ENCODE measurements at places on chromosomes 7 and 10.

- DNase-seq = no peak
Observed at GRCh38 chr10:15196021-15196834, 27.7 kb upstream of the NMT2 start.

DNA sequence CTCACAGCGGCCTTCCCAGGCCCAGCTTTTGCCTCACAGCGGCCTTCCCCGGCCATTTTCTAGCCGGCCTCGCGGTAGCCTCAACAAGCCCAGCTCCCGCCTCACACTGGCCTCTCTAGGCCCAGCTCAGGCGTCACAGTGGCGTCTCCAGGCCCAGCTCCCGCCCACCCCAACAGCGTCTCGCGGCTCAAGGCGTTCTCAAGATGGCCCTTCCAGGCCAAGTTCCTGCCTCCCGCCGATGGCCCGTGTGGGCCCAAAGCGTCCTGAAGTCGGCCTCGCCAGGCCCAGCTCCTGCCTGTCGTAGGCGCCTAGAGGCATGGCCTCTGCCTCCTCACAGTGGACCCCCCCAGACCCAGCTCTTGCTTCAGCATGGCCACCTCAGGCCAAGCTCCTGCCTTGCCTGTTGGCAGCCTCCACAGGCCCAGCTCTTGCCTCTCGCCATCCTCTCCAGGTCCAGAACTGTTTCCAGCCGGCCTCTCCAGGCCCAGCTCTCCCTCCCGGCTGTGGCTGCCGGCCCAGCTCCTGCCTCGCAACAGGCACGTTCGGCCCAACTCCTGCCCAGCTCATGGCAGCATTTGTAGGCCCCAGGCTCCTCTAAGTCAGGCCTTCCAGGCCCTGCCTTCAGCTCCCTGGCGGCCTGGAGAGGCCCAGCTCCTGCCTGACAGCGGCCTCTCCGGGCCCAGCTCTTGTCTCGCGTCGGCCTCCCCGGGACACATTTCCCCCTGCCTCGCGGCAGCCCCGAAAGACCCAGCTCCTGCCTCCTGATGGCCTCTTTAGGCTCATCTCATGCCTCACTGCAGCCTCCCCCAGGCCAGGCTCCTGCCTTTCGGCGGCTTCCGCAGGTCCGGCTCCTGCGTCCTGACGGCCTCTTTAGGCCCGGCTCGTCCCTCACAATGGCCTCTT is 18.8 kb upstream of the TMEM248 start:
- DNase-seq = no peak

GRCh38 chr10:78312197-78313047 is 278.8 kb downstream of the RPS24 start:
- DNase-seq = no peak

DNA sequence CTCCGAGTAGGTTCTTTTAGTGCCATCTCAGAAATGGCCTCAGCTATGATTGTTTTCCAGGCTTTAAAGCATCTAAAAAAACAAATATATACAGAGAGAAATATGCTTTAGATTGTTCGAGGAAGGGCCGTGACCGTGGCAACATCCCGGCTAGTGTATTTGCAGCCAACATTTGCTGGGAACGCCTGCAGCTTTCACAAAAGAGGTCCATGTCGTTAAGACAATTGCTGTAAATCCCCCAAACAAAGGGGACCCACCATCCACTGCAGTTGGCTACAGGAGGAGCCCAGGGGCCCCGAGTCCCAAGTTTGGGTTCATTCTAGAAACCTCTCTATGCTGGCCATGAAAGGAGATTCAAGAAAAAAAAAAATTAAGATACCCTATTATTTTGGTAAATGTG is 152.8 kb upstream of the TCF7L2 start:
- DNase-seq = no peak

- no peak for DNase-seq
Observed at GRCh38 chr7:47866120-47866519, 82.1 kb downstream of the PKD1L1 start.

GRCh38 chr7:90692947-90693346 is 96.8 kb downstream of the CDK14 start:
- no peak for DNase-seq

DNA sequence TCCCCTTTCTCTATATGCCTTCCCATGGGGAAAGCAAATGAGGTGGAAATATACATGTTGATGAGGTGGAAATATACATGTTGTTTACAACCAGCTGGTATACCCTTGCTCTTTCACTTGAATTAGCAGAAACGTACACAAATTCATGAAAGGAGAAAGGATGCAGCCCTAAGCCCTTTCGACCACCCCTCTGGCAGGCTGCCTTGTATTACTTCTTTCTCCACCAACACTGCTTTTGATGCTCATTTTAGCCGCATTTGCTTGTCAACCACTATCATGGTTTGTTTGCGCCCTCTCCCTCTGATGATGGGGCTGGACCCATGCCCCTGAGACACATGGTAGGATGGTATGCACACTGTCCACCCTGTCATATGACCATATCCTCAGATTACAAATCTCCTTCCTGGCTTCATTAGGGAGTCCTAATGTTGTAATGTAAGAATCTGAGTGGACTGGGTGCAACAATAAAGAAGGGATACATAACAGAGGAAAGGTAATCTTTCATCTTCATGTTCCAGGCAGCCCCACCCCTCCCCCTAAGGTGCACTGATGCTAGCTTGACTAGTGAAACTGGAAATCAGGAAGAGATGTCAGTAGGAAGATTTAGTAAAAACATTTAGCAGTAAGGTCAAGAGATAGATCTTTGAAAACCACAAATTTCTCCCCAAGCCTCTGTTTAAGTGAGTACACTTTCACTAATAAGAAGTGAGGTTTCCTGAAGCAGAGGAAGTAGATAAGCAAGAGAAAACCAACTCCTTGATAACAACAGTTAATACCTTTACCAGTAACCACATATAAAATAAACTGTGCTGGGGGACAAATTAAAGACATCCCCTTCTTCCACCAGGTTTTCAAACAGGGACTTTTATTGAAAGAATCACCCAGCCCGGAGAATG is 536.8 kb upstream of the NRP1 start:
- no peak for DNase-seq

GRCh38 chr7:8592167-8592566 is 158.8 kb downstream of the NXPH1 start:
- DNase-seq = no peak

GRCh38 chr10:124831116-124831515 is 29.5 kb downstream of the ABRAXAS2 start:
- no peak for DNase-seq

DNA sequence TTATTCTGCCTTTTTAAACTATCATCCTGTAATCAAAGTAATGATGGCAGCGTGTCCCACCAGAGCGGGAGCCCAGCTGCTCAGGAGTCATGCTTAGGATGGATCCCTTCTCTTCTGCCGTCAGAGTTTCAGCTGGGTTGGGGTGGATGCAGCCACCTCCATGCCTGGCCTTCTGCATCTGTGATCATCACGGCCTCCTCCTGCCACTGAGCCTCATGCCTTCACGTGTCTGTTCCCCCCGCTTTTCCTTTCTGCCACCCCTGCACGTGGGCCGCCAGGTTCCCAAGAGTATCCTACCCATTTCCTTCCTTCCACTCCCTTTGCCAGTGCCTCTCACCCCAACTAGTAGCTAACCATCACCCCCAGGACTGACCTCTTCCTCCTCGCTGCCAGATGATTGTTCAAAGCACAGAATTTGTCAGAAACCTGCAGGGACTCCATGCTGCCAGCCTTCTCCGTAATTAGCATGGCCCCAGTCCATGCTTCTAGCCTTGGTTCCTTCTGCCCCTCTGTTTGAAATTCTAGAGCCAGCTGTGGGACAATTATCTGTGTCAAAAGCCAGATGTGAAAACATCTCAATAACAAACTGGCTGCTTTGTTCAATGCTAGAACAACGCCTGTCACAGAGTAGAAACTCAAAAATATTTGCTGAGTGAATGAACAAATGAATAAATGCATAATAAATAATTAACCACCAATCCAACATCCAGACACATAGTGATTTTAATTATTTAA is 151.7 kb downstream of the EGFR start:
- DNase-seq = no peak

- DNase-seq = peak; percentile 8
Observed at GRCh38 chr10:100065084-100065660, 16.5 kb downstream of the CPN1 start.

DNA sequence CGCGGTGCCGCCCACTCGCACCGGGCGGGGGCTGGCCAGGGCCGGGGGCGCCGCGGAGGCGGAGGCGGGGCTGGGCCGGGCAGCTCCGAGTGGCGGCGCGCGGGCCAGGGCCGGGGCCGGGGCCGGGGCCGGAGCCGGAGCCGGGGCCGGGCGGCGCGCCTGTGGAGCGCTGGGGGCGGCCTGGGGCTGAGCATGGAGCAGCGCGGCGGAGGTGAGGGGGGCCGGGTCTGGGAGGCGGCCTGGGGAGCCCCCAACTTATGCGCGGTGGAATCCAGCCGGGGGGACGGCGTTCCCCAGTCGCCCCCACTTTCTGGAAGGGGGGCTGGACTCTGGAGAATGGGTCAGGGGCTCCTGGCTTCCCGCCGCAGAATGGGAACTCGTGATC is at the start of gene LZTS2:
Gene LZTS2 (plus strand): TSS at position 67 of the 385 bp plus-strand sequence. CDS start 2,731 bp downstream, outside the sequence.
- DNase-seq = peak; percentile 77

GRCh38 chr10:114110174-114110972 is 63.6 kb downstream of the CCDC186 start:
- DNase-seq = no peak

DNA sequence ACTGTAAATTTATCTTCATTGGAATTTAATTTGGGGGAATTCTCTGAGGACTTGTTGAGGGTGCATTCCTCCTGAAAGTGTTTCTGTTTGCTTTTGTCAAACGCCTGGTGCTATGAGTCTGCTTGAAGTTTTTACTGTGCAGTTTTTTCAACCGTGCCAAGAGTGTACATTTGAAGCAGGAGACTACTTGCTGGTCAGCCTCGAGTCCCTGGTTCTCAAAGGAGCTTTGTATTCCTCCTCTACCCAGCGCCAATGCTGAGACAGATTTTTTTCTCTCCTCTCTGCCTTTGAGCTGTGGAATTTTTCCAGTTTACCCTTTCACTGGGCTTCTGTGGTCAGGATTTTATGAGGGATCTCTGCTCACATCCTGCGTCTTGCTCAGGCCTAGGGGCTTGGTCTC is 62.1 kb downstream of the NPY start:
- no peak for DNase-seq

GRCh38 chr10:132449051-132449810 is 52.2 kb downstream of the PWWP2B start:
- no peak for DNase-seq

GRCh38 chr7:69553190-69553589 is 45.1 kb upstream of the AUTS2 start:
- peak; percentile 17 for DNase-seq

DNA sequence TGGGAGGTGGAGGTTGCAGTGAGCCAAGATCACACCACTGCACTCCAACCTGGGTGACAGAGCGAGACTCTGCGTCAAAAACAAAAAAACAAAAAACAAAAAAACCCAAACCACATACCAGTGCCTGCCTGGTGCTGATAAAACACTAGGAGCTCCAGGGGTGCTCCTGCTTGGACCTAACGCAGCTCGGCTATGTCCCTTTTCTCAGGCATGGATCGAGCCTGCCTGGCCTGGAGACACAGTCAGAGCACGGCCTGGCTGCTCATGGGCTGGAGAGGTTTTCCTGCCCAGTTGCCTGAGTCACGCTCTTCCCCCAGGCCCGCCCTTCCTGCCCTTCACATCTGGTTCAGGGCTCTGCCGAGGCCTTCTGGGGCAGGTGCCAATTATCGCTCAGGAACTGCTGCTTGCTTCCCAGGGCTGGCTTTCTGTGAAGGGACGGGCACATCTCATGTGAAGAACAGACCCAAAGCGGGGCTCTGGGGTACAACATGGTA is 12.6 kb upstream of the NPFFR1 start:
- no peak for DNase-seq

GRCh38 chr7:135386181-135386580 is 123.7 kb downstream of the CNOT4 start:
- no peak for DNase-seq

GRCh38 chr10:75245354-75246250 is 9.8 kb upstream of the COMTD1 start:
- no peak for DNase-seq

- no peak for DNase-seq
Observed at GRCh38 chr7:151322906-151323305, 18.7 kb upstream of the NUB1 start.

DNA sequence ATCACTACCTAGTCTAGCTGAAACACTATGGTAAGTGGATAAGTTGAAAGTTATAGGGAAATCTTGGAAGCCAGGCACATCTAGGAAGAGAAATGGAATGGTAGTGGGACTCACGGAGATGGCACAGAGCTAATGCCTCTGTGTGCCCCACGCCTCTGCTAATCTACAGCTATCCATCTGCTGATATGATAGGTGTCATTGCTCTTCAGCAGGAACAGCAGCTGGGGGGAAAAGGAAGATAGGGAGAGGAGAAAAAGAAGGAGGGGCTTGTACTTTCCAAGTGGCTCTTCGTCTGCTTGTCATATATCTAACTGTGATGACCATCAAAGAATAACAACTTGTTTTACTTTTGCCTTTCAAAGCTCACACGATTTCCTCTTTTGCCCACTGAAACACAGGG is 1199.1 kb upstream of the SORCS1 start:
- DNase-seq = no peak

- DNase-seq = no peak
Observed at GRCh38 chr7:114084002-114084471, 165.2 kb upstream of the PPP1R3A start.

DNA sequence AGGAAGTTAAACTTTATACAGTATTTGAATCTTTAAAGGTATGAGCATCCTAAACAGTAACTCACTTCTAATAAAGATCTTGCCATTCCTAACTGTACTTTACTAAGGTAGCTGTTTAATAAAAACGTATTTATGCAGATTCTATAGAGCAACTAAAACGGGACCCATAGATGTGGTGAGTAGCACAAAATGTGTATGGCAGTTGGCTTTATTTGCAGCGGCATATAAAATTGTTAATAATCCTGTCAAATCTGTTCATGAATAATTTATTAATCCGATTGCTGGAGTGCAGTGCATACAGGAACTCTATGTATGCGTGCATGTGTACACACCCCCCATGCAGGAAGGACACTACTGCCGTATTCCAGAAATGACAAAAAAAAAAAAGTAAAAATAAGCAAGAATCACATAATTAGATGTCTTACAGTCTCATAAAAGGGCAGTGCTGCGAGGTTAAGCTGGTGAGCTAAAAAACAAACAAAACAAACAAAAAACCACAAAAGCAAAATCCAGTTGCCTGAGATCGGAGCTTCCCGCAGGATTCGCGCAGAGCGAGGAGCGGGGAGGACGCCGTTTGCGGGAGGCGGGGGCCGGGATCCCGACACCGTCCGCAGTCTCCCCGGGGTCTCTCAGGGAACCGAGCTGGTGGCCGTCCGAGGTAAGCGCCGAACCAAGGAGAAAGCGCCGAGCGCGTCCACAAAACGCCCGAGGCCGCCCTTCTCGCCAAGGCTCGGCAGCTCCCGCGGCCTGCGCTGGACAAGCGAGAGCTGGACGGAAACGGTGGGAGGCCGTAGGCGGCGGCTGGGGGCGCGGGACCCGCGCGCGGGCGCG is 518 bp upstream of the COMMD3 start:
- no peak for DNase-seq
